ENCODE measurements at places on chromosomes 5 and 9. TPM values are rescaled to one million over a fixed set of nuclear protein-coding genes. Genes with fewer than 3 reads are reported as not detected.

Gene ANGPTL2
- 65.8 TPM for total RNA-seq

Gene RANBP6
- 10.1 TPM for total RNA-seq

Gene AGTPBP1
- 12.3 TPM for total RNA-seq

DNA sequence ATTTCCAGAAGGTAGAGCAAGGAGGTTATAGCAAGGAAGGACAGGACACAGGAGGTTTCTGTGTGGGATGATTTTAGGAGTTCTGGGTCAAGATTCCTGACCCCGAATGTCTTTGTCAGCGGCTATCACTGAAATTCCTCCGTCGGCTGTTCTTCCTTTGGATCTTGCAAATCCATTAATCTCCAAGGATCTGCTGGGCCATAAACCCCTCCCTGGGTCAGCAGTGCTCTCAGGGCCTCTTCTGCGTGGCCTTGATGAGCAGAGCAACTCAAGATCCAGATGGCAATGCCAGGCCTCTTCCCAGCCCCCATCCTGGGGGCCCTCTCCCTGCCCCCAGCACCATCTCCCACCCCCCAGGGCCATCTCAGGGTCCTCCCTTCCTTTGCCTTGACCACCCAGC is 16.3 kb upstream of the COL27A1 start:
- DNase-seq, result no peak
